ENCODE measurements at places on chromosomes 3 and 15.
A peak's percentile ranks its signal among the peaks of the same experiment; 100 is the strongest.

DNA sequence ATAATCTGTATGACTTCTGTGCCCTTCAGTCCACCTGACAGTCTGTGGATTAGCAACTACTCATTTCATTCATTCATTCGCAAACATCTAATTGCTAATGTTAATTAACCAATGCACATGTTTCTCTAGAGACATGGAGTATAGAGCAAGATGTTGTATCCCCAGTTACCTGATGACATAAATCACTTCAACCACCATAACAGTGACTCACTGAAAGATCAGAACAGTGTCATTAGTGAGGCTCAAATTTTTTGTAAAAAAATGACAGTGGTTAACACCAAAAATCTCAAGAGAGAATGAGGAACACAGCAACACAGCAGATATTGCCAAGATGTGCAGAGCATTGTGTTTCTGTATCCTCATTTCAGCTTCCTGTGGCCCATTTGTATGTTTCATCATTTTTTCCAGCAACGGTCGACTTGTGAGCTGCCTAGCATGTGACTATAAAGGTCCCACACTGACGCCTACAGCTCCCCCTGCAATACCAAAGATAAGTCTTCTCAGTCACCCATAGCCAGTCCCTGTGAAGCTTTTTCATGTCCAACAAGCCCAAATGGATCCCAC is 3.7 kb upstream of the PLD1 start:
- no peak for DNase-seq

GRCh38 chr3:152444029-152444641 is 175.4 kb downstream of the MBNL1 start:
- DNase-seq, result peak; percentile 35

- no peak for DNase-seq
Measured at GRCh38 chr15:42069496-42070278, 24.7 kb downstream of the PLA2G4D start.

DNA sequence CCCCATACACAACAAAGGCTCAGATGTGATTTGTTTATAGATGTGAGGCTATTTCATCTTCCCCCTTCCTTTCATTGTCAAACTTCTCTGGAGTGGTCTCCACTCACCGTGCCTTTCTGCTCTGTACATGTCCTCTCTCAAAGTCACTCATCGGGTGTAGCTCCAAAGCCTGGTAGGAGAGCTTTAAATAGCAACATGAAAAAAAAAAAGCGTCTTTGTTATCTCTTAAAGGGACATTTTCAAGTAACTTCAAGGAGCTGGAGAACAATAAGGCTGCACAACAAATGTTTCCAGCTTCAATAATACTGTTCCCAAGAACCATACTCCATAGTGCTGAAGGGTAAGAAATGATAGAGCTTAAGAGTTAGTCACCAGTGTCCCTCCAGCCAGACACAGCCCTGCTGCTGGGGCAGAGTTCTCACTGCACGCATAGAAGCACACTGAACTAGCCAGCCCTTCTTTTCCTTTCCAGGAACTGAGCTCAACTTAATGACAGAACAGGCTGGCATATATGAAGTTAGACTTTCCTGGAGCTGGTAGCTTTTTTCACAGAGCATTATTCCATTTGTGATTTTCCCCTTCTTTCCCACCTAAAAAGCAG is 8.1 kb downstream of the FBXO40 start:
- no peak for DNase-seq

DNA sequence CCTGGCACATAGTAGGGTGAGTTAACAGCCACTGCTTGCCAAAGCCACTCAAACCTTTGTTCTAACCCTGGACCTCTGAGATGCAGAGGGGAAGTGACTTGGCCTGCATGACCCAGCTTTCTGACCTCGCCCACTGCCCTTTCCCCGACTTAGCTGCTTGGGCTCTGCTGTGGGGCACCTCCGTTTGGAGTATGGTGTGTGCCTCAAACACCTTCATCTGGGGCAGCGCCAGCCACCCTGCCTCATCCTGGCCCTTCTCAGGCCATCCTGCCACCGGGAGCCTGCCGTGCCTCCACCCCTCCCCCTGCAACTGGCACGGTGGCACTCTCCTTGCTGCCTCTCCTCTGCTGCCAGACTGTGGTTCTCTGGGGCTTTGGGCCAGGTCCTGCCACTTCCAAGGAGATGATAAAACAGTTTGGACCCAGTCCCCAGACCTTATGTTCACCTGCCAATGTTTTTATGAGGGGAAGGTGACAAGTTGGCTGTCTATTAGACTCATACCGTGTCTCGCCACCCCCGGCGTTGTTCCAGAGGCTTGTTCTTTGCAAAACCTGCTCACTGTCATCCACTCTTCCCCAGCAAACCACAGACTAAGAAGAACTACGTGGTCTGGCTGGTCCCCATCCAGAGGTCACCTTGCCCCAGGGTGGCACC is 32.2 kb downstream of the SLC6A6 start:
- DNase-seq, result no peak

DNA sequence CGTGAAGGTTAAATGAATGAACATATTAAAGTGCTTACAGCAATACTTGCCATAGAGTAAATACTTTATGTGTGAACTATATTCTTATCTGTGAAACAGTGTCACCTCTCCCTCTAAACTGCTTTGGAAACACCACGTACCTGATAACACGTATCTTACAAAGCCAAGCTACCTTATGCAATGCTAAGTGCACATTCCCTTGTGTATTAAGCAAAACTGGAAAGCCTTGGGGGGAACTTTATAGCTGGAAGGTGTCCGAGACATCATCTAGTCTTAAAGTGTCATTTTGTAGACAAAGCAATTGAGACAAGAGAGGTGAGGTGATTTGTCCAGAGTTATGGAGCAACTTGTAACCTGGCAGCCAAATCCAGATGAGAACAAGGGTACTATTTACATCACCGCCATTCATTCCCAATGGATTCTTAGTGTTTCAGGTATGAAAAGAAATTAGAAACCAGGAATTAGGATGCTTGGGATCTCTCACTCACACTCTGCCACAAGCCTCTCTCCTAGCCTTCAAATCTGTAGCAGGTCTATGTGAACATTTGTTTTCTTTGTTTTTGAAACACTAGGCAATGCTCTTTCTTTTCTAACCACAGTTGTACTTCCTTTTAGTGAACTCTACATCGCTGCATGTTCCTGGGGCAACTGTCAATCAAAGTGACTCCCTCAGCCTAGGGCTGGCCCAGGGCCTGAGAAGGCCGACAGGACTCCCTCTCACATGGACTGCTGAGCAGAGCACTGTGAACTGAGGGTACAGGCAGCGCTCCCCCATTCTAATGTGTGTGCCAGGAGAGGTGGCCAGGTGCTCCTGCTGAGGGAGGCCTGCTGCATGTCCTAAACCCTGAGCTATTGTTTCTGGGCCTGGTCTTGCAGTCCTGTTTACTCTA is 13.9 kb upstream of the MGLL start:
- DNase-seq, result no peak

DNA sequence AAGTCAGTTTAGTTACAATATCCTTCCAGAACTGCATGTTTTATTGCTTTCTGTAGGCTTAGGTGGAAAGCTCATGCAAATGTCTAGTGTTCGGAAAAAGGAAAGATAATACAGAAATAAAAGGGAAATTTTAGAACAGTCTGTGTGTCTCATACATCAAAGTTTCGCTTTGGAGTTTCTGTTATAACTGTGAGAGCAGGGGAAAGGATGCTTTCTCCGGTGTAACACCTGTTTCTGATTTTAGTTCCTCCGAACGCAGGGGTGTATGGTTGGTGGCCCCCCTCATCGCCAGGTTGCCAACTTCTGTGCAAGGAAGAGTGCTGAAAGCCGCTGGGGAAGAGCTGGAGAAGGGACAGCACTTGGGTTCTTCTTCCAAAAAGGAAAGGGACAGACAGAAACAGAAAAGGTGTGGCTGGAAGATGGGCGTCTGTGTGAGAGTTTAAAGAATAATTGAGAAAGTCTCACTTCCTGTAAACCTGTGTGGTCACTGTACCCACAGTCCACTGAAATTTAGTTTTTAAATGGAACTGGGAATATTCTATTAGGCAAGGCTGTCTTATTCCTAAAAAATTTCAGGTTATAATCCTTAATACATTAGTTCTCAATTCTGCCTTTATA is 6.7 kb downstream of the P2RY12 start:
- no peak for DNase-seq

GRCh38 chr15:63763476-63764123 is 70.1 kb downstream of the HERC1 start:
- DNase-seq, result no peak

GRCh38 chr3:48400824-48401433 is 28.9 kb downstream of the FBXW12 start:
- DNase-seq, result peak; percentile 20

GRCh38 chr15:67080900-67081431 is 15.6 kb downstream of the SMAD3 start:
- no peak for DNase-seq

DNA sequence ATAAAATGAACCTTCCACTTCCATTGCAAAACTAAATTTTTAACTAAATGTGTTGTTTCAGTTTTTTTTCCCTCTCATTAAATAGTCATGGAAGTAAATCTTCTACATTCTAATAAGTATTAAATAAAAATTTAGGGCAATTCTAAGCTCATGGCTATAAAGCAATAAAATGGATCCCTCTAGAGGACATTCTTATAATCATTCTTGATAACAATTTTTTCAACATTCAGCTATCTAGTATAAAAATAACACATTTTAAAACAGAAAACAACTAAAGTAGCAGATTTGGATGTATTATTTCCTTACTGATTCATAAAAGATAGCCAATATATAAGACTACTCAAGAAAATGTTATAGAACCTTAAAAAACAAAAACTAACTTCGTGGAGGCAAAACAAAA is 393.1 kb downstream of the PLOD2 start:
- no peak for DNase-seq
